CD4-positive, alpha-beta T cell (primary cell): ENCODE measurements at places on chromosomes 5 and 9. TPM values are rescaled to one million over a fixed set of nuclear protein-coding genes. Genes with fewer than 3 reads are reported as not detected.

Gene KIAA0825
- 1.5 TPM for total RNA-seq

- H3K36me3 ChIP-seq, result no peaks in the 10 kb centered on the region
- no peak overlapping the region for H3K27ac ChIP-seq
- DNase-seq, result no peak
- H3K4me1 ChIP-seq, result peaks cover 11% of the 10 kb centered on the region
- H3K4me3 ChIP-seq, result no peak overlapping the region
These were observed 97.9 kb downstream of the SV2C start for GRCh38 chr5:76180814-76181805.

Gene LURAP1L
- total RNA-seq, result not detected

DNA sequence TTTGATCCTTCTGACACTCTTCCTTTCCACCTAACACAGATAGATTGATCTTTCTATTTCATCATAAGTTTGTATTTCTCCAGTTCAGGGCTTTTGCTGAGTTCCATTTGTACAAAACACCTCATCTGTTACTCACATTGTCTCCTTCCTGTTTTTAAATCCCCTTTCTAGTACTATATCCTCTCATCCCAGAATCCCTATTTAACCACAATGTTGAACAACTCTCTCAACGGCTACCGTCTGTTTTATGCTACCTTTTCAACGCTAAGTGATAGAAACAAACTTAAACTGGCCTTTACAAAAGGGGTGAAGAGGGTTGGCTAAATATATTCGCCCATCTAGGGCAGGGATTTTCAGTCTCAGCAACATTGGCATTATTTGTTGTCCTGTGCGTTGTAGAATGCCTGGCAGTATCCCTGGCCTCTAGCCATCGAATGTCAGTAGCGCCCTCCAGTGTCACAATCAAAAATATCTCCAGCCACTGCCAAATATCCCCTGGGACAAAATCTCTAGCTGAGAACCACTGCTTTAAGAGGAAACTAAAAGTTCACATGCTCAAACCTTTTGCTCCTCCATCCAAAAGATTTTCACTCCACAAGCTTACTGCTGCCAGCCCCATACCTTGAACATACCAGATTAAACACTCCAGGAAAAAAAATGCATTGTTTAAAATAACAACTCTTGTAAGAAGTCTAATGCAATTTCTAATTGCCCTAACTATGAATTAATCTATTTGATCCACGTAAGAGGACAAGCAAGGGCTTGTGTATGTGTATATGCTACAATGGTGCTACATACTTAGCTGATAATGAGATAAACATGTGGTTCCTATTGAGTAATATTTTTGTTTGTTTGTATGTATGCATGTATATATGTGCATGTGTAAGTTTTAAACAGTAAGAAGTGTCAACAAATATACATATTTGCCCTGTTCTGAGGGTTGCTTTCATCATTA is 344.0 kb downstream of the PTPRD start:
- no peaks in the 10 kb centered on the region for H3K27me3 ChIP-seq
- H3K27ac ChIP-seq, result no peak overlapping the region
- DNase-seq, result no peak
- H3K4me1 ChIP-seq, result no peaks in the 10 kb centered on the region
